Calu3 (cell line): ENCODE measurements at places on chromosomes 5 and 9. TPM values are rescaled to one million over a fixed set of nuclear protein-coding genes. Genes with fewer than 3 reads are reported as not detected.

- peaks cover 9% of the 10 kb centered on the region for H3K4me1 ChIP-seq
- no peak overlapping the region for H3K4me3 ChIP-seq
- no peaks in the 10 kb centered on the region for H3K27me3 ChIP-seq
- no peak overlapping the region for H3K27ac ChIP-seq
These were observed 1.5 kb downstream of the ARPC5L start for GRCh38 chr9:124863371-124863871.

Gene SVEP1
- 0.24 and 0.35 TPM in 2 replicates for total RNA-seq

Gene CD274
- 1.9 and 3.6 TPM in 2 replicates for total RNA-seq

GRCh38 chr5:34680896-34681295, 24.8 kb downstream of the RAI14 start:
- peaks cover 20% of the 10 kb centered on the region for H3K36me3 ChIP-seq
- H3K4me1 ChIP-seq = peaks cover 55% of the 10 kb centered on the region
- DNase-seq = no peak
- H3K4me3 ChIP-seq = no peak overlapping the region
- H3K27ac ChIP-seq = no peak overlapping the region
- H3K27me3 ChIP-seq = no peaks in the 10 kb centered on the region

- H3K36me3 ChIP-seq = no peaks in the 10 kb centered on the region
- peaks cover 46% of the 10 kb centered on the region for H3K27me3 ChIP-seq
- no peaks in the 10 kb centered on the region for H3K4me1 ChIP-seq
- no peak overlapping the region for H3K4me3 ChIP-seq
- no peak overlapping the region for H3K27ac ChIP-seq
- DNase-seq = no peak
These were observed 82.1 kb upstream of the TNFSF8 start for GRCh38 chr9:115012486-115012885.
